Esophagus squamous epithelium (tissue), 5 donors: ENCODE measurements at places on chromosomes 12 and 14.

- DNase-seq = no peak
These were observed 39.6 kb downstream of the WIF1 start for GRCh38 chr12:65081496-65081895.

DNA sequence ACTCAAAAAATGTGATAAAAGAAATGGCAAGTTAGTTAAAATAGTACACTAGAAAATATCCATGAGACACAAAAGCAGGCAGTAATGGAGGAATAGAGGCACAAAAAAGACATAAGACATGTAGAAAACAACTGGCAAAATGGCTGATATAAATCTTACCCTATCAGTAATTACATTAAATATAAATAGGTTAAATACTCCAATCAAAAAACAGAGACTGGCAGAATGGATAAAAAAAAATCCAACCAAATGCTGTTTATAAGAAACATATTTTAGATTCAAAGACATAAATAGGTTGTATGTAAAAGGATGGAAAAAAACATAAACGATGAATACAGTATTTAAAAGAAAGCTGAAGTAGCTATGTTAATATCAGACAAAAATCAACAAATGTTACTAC is 15.3 kb upstream of the BATF start:
- no peak for DNase-seq

DNA sequence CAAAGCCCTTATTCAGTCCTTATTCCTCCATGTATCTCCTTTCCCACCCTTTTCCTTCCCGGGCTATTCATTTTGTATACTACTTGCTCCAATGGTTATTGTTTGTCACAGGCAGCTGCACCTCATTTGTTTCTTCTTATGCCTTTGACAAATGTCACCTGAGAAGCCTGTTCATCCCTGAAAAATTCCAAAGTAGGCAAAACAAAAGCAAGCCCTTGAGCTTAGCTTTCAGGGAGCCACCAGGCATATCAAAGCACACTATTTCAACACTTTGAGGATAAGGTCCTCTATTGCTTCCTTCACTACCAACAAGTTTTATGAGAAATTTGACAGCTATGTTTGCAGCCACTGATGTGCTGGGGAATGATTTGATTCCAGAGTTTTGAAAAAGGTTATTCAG is 738.7 kb upstream of the LMO3 start:
- no peak for DNase-seq

- no peak for DNase-seq
These were observed 143.7 kb downstream of the ASCL4 start for GRCh38 chr12:107917912-107918800.

DNA sequence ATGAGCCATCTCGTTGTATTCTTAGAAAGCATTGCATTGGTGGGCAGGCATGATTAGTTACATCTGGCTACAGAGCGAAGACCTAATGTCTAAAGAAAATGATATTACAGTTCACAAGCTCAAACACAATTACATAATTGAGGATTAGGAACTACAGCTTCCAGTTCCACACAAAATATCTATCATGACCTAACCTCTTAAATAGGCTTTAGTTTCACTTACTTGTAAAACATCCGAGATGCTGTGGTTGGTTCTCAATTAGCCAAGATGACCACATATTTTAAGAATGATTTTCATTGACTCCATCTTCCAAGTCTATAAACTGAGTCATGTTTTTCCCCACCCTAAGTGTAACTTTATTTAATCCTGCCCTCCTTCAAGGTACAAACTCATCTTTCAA is 69.5 kb downstream of the LRIG3 start:
- DNase-seq = no peak

DNA sequence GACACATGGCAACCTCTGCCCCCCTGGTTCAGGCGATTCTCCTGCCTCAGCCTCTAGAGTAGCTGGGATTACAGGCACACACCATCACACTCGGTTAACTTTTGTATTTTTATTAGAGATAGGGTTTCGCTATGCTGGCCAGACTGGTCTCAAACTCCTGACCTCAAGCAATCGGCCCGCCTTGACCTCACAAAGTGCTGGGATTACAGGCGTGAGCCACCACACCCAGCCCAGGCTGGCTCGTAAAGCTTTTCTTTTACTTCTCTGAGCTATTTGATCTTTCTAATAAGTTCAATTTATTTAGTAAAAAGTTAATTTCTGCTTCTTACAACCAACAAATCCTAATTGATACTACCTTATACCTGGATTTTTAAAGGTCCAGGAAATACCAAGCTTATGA is 127.4 kb upstream of the KRR1 start:
- no peak for DNase-seq

DNA sequence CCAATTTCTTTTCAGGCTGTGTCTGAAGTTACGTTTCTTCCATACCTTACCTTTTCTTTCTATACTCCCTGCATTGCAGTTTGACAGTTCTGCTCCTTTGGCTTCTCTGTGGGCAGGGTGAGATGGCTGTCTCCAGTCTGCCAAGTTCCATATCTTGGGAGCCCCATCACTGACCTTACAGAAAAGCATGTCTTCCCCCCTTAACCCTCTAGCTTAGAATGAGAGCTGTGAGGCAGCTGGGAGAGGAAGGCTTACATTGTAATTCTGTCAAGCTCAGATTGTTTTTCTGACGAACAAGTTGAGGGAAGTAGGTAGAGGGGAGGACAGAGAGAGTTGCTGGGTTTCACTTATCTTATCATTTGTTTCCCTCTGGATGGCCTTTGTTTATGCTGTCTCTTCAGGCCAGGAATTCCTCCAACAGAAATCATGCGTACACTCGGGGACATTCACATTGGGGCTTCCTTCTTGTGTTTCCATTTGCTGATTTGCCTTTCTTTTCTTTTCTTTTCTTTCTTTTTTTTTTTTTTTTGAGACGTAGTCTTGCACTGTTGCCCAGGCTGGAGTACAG is 9.3 kb downstream of the DAAM1 start:
- no peak for DNase-seq

- DNase-seq = no peak
These were observed 32.7 kb downstream of the DYRK2 start for GRCh38 chr12:67681105-67681778.

- no peak for DNase-seq
These were observed 3.4 kb upstream of the HOXC9 start for GRCh38 chr12:53996240-53997203.

DNA sequence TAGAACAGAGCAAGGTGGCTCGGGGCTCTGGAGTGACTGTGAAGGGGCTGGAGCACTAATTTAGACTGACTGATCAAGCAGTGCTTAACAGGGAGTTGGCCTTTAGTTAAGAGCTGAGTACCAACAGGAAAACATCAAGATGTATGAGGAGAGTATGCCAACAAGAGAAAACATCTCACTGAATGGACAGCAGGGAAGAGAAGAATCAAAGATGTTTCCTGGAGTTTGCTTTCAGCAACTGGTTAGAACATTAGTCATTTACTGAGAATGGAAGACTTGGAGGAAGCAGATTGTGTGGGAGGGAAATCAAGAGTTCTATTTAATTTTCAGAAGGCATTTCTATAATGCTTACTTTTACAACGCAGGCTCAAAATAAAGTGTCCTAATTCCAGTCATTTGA is 259.3 kb downstream of the ADAMTS20 start:
- no peak for DNase-seq

DNA sequence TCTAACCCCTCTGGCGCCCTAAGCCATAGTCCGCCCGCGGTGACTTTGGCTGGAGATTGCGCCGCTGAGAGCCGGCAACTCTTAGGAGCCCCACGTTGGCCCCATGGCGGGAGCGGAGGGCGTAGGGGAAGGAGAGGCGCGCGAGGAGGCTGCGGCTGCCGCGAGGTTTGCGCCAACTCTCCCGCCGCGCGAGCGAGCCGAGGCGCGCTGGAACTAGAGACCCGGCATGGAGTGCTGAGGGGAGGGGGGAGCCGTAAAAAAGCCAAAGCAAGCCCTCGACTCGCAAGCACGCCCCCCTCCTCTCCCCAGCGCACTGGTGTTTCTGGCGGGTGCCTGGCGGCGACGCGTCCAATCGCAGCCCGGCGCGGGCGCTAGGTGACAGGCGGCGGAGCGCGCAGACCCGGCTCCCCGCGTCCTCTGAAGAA is at the start of gene SYT10:
Gene SYT10, minus strand, starts transcription at position 233 of the 425 bp plus-strand sequence. CDS start 297 bp downstream, outside the sequence.
- no peak for DNase-seq

GRCh38 chr12:24226745-24227350 is 277.4 kb upstream of the SOX5 start:
- DNase-seq = no peak

GRCh38 chr14:20855652-20856291 is 35.4 kb upstream of the RNASE3 start:
- peak; percentile 5 for DNase-seq

- DNase-seq = no peak
These were observed 80.7 kb downstream of the ACTN1 start for GRCh38 chr14:68898248-68899032.

DNA sequence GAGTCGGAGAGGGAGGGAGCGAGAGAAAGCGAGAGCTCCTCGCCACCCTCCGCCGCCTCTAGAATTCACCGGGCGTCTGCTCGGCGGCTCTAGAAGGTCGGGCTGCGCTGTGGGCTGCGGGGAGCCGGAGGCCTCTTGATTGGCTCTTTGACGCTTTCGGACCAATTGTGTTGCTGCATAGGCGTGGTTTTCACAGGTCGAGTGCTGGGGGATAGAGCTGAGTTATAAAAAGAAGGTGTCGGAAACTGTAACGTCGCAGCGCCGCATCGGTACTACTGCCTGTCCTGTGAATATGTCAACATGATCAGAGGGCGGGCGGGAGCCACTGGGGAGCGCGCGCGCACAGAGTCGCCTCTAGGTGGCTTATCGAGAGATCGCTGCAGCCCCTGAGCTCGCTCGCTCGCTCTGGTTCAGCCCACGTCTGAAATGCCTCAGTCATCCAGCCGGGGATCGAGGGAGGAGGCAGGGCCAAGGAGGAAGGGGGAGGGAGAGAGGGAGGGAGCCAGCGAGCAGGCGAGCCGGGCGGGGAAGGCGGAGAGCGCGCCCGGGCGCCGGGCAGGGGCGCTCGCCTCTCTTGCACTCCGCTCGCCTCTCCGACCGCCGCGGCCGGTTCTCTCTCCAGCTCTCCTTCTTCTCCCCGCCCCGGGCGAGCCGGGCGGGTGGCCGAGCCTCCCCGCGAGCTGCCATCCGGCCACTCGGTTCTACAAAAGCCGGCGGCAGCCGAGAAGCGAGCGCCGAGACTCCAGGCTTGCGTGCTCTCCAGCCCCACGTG is at the start of gene TBX3:
Gene TBX3, minus strand, starts transcription at position 78 of the 772 bp plus-strand sequence. CDS start 975 bp downstream, outside the sequence.
- peak; percentile 21 for DNase-seq

DNA sequence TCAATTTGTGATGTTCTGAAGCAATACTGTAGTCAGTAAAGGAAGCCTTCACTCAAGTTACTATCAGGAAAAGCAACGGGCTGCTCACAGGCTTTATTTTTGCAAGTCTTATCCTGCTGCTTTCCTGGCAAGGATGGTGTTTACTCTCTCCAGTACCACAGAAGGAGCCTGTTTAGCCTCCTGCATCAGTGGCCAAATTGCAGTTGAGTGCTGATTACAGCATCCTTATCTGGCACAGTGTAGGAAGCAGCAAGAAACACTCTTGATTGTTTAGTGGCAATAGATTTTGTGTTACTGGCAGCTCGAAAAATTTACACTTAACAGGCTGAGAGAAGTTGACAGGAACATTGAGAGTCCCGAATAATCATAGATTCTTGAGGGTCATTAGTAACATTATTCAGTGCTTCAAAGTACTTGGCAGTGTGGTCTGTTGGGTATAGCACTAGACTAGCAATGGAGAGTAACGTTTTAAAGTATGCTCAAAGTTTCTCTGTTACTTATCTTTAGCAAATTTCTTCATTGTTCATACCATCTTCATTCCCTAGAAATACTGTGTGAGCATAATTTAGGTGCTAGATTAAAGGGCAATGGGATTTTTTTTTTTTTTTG is 11.7 kb downstream of the TULP3 start:
- no peak for DNase-seq

DNA sequence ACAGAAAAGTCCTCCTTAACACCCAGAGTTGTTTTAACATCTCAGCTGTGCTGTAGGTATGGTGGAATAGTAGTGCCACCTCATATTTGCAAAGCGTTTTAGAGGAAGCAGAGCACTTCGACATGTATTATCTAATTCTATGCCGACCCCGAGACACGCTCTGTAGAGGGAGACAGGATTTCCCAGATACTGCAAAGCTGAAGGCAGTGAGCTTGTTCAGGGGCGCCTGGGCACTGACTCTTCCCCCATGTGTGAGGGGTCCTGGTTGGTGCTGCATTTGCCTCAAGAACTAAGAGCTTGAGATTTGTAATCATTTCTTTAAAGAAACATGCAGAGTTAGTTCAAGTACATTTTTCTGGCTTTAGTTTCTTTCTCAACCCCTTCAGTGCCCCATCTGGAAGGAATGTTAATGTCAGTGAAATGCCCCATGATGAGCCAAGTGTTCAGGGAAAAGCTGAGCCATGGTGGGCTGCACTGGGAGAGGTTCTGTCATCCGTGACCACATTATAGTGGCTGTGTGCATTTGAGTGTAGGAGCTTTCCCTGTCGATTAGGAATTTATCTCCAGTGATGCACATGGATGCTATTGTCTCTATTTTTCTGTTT is 66.3 kb downstream of the MBIP start:
- DNase-seq = no peak

DNA sequence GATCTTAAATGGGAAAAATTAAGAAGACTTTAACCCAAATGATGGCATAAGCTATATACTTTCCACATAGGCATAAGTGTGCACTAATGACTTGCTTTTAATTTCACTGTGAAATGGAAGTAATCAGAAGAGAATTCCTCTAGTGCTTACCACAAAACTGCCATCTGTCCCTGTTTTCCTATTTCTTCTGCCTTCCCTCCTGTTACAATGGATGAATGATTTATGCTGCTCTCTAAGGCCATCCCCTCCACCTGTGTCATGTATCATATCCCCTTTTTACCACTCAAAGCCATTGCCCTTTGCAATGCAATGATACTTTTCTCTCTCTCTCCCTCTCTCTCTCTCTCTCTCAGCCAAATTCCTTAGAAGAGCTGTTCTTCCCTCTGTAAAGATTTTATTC is 109.1 kb downstream of the C12orf50 start:
- no peak for DNase-seq

DNA sequence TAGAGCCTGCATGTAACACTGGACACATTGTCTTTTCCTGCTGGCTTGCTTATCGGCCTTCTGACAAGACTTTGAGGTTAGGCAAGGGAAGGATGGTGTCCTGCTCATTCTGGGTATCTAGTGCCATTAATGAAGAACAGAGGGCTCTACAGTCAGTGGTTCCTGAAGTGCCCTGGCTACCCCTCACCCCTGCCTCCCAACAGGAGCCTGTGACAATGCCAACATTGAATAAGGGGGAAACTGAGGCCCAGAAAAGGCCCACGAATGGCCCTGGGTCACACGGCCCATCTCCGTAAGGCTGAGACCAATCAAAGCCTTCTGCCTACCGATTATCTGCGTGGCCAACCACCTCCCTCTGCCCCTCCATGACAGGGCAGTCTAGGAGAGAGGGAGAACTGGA is 2.1 kb downstream of the IFI27L2 start:
- no peak for DNase-seq

- no peak for DNase-seq
These were observed 16.2 kb downstream of the PYGL start for GRCh38 chr14:50928002-50928635.

- no peak for DNase-seq
These were observed 18.7 kb upstream of the CCT2 start for GRCh38 chr12:69566603-69567002.

GRCh38 chr12:71639341-71639760 is 24.3 kb downstream of the ZFC3H1 start:
- no peak for DNase-seq

- no peak for DNase-seq
These were observed 16.7 kb upstream of the ZDHHC22 start for GRCh38 chr14:77158175-77158881.
